Smooth muscle cell of the umbilical artery (primary cell): ENCODE measurements at places on chromosomes 3 and 15. TPM values are rescaled to one million over a fixed set of nuclear protein-coding genes. Genes with fewer than 3 reads are reported as not detected.

CSTA gene
- total RNA-seq, result 0.59 TPM in 1 of 2 replicates, not detected in the other

TM4SF1 gene
- total RNA-seq, result 17.5 and 59.2 TPM in 2 replicates

CPN2 gene
- total RNA-seq, result not detected in 2 replicates

MESP2 gene
- 0.09 and 0.30 TPM in 2 replicates for total RNA-seq

PAQR9 gene
- total RNA-seq, result 0.05 TPM in 1 of 2 replicates, not detected in the other

TMEM207 gene
- not detected in 2 replicates for total RNA-seq

NBEAL2 gene
- 1.8 and 11.2 TPM in 2 replicates for total RNA-seq

REC114 gene
- not detected in 2 replicates for total RNA-seq

XIRP1 gene
- total RNA-seq, result 0.05 TPM in 1 of 2 replicates, not detected in the other

TTLL13 gene
- 0.14 TPM in 1 of 2 replicates, not detected in the other for total RNA-seq

CHST2 gene
- 11.9 and 18.5 TPM in 2 replicates for total RNA-seq

CCDC54 gene
- not detected in 2 replicates for total RNA-seq

STAC gene
- total RNA-seq, result 0.30 and 0.88 TPM in 2 replicates

EBLN2 gene
- 6.3 and 8.9 TPM in 2 replicates for total RNA-seq

SLC2A2 gene
- not detected in 2 replicates for total RNA-seq

MUC13 gene
- not detected in 2 replicates for total RNA-seq

CELSR3 gene
- 0.89 and 3.1 TPM in 2 replicates for total RNA-seq

IL17RD gene
- total RNA-seq, result 3.0 and 13.6 TPM in 2 replicates

CEMIP gene
- 3.9 and 4.8 TPM in 2 replicates for total RNA-seq

EPHA6 gene
- not detected in 2 replicates for total RNA-seq

ACTRT3 gene
- total RNA-seq, result 3.4 and 4.8 TPM in 2 replicates

SLC28A1 gene
- not detected in 2 replicates for total RNA-seq

PLA2G4D gene
- not detected in 2 replicates for total RNA-seq

GXYLT2 gene
- 30.8 and 74.2 TPM in 2 replicates for total RNA-seq

CHRNA7 gene
- total RNA-seq, result 0.05 TPM in 1 of 2 replicates, not detected in the other

EPM2AIP1 gene
- 19.0 and 20.9 TPM in 2 replicates for total RNA-seq

PHLDB2 gene
- total RNA-seq, result 61.5 and 122 TPM in 2 replicates

SCAANT1 gene
- not detected in 2 replicates for total RNA-seq

IRAK2 gene
- 8.0 and 12.9 TPM in 2 replicates for total RNA-seq

ZNF80 gene
- total RNA-seq, result not detected in 2 replicates

CKMT1A gene
- not detected in 2 replicates for total RNA-seq

DNASE1L3 gene
- not detected in 2 replicates for total RNA-seq

FGD5 gene
- total RNA-seq, result 0.23 and 0.59 TPM in 2 replicates

HRH1 gene
- total RNA-seq, result 17.5 and 28.3 TPM in 2 replicates

HESX1 gene
- total RNA-seq, result 0.46 TPM in 1 of 2 replicates, not detected in the other

CAV3 gene
- total RNA-seq, result not detected in 2 replicates

CEP19 gene
- total RNA-seq, result 2.5 and 5.0 TPM in 2 replicates

CISH gene
- total RNA-seq, result 0.30 and 0.51 TPM in 2 replicates

CADM2 gene
- 0.18 TPM in 1 of 2 replicates, not detected in the other for total RNA-seq

ALAS1 gene
- total RNA-seq, result 46.3 and 53.3 TPM in 2 replicates

KLHL6 gene
- under 0.01 TPM in 2 replicates for total RNA-seq

OR5K2 gene
- total RNA-seq, result not detected in 2 replicates

GOLGA6D gene
- 0.05 TPM in 1 of 2 replicates, not detected in the other for total RNA-seq

TLR9 gene
- total RNA-seq, result under 0.01 TPM in 1 of 2 replicates, not detected in the other

RBPMS2 gene
- total RNA-seq, result not detected in 2 replicates

ISY1 gene
- 21.4 and 22.9 TPM in 2 replicates for total RNA-seq

MRPL47 gene
- 29.1 and 30.5 TPM in 2 replicates for total RNA-seq

GPR171 gene
- not detected in 2 replicates for total RNA-seq

TP63 gene
- total RNA-seq, result not detected in 2 replicates

OXTR gene
- total RNA-seq, result 3.9 and 31.7 TPM in 2 replicates

DAPK2 gene
- total RNA-seq, result 0.51 TPM in 1 of 2 replicates, not detected in the other

LRRN1 gene
- total RNA-seq, result not detected in 2 replicates

VWA5B2 gene
- not detected in 2 replicates for total RNA-seq

MLF1 gene
- total RNA-seq, result 10.2 and 13.7 TPM in 2 replicates

ZNF860 gene
- total RNA-seq, result 0.28 and 0.59 TPM in 2 replicates
